A673 (cell line): ENCODE measurements at places on chromosomes 5 and 9. TPM values are rescaled to one million over a fixed set of nuclear protein-coding genes. Genes with fewer than 3 reads are reported as not detected.

- H3K27me3 ChIP-seq, result no peaks in the 10 kb centered on the region
- H3K27ac ChIP-seq, result no peak overlapping the region
- no peaks in the 10 kb centered on the region for H3K36me3 ChIP-seq
- H3K4me1 ChIP-seq, result no peaks in the 10 kb centered on the region
- DNase-seq, result no peak
Measured at GRCh38 chr9:92965759-92966517, 18.6 kb downstream of the FGD3 start.

- no peak overlapping the region for H3K4me3 ChIP-seq
- DNase-seq, result no peak
- peaks cover 42% of the 10 kb centered on the region for H3K4me1 ChIP-seq
- H3K36me3 ChIP-seq, result no peaks in the 10 kb centered on the region
Measured at GRCh38 chr5:67265951-67266350, 69.4 kb upstream of the CD180 start.

DNA sequence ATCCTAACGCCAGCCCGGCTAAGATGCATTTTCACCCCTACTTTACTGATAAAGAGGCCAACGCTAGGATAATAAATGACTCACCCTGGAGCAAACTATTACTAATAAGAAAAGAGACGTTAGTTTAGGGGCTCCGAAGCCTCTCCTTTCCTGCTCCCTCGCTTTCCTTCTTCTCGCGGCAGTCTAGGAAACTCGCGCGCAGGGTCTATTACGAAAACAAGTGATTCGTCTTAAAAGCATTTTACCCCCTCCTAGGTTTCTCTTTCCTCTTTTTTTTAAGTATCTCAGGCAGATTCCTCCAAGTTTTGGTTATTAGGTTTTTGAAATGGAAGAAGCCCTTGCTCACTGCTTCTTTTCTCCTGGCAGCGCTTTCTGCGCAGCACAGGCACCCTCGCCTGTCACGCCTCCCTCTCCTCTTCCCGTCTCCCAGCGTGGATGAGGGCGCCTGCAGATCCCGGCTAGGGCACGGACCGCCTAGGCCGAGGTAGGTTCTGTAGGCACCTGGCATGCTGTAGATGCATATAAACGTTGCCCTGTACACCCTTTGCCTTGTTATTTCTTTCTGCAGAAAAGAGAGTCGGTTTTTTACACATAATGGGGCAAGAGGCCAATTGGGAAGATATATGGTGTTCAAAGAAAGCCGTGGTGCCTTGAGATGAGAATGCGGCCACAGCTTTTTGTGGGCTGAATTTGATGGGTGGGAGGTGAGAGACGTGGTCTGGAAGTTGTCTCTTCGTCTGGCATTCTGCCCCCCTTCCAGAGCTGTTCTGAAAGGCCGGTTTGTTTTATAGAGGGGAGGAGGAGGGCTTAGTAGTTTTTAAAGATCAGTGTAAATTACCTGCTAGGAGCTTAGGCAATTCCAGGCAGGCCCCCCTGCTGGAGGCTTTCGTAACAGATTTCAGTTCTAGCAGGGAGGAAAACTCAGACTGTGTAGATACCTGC is 983 bp downstream of the GCNT1 start:
- peak overlapping the region; percentile 40 for H3K4me3 ChIP-seq
- H3K27me3 ChIP-seq, result peaks cover 36% of the 10 kb centered on the region
- no peaks in the 10 kb centered on the region for H3K36me3 ChIP-seq
- H3K4me1 ChIP-seq, result peaks cover 4% of the 10 kb centered on the region

DNA sequence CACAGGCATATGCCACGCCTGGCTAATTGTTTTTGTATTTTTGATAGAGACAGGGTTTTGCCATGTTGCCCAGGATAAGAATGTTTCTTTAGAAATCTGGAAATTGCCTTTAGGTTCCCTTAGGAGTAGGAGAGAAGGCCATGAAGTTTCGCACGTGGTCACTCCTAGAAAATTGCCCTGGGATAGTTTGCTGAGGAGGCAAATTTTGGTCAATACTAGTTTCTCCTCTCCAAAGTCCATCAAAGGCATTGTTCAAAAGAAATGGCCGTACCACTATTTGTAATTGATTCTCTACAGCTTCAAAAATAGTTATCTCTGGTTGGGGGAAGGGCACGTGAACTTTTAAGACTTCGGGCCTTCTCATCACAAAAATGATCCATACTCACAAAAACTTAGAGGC is 845 bp upstream of the SLC30A5 start:
- H3K27ac ChIP-seq, result no peak overlapping the region
- H3K27me3 ChIP-seq, result no peaks in the 10 kb centered on the region
- no peak for DNase-seq
- H3K36me3 ChIP-seq, result peaks cover 7% of the 10 kb centered on the region
- peaks cover 6% of the 10 kb centered on the region for H3K4me1 ChIP-seq

DNA sequence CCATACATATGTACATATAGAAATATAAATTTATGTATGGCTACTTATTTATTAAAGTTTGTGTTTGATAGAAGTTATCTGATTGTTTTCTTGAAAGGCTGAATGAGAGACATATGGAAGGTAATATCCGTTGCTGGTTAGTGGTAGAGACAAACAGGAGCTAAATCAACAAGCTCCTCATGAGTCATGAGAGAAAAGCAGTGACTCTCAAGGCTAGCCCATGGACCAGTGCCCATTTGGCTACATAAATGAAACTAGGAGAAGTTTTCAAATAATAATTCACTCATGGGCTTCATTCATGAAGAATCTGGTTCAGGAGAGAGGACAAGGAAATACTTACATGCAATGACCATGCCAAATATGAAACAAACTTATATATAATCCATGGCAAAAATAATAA is 504.5 kb upstream of the ITGA1 start:
- no peaks in the 10 kb centered on the region for H3K4me1 ChIP-seq
- no peaks in the 10 kb centered on the region for H3K36me3 ChIP-seq
- no peak overlapping the region for H3K27ac ChIP-seq

GDF9 gene
- 0.32 and 1.1 TPM in 2 replicates for total RNA-seq

PALM2AKAP2 gene
- total RNA-seq, result 5.0 and 5.7 TPM in 2 replicates

OTULINL gene
- 0.13 and 0.59 TPM in 2 replicates for total RNA-seq

GARNL3 gene
- total RNA-seq, result 7.8 and 11.3 TPM in 2 replicates
